CD4-positive, alpha-beta T cell treated with Interleukin-17A for 4 hours (primary cell): ENCODE measurements at places on chromosomes 7 and 10.

DNA sequence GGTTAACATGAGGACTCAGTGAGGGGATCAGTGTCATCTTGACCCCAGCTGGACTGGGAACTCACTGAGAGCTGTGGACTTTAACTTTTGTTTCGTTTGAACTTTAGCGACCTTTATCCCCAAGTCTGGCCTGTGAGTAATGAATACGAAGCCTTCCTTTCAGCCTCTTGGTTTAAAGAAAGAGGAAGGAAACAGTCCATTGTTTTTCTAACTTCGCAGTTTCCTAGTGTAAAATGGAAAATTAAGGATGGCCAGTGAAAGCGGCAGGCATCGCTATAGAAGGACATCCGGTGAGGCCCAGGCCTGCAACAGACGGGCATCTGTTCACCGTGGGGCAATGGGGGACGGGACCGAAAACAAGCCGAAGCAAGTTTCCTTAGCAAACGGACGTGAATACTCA is 44.1 kb upstream of the ADO start:
- no peak for DNase-seq

DNA sequence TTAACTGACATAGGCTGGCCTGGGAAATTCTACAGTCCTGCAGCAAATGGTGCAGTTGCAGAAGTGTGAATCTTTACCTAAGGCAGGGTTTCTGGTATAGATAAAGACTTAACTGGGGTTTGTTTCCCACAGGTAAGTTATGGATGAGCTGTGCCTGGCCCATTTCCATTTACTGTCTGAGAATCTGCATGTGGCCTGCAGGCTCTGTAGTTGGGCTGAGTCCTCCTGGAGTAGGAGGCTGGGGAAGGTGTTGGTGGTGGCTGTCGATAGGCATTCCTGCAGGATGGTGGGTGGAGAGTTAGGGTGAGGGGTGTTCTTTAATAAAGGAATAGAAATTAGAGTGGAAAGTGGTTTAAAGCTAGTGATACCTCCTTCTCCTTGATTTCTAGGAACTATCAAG is 193.5 kb downstream of the AUTS2 start:
- DNase-seq, result no peak

DNA sequence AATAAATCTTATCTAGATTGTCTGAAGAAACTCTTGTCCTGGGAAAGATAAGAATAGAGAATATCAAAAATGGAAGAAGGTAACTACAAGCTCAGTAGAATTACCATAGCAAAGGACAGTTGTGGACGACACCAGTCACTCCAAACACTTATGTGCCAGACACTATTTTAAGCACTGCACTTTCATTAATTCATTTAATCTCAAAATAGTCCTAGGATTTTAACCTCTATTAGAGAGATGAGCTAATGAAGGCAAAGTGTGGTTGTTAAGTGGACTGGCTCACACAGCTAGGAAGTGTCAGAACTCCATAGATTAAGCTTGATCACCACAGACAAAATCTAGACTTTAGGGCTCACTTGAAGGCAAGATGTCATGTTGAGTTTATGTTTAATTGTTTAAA is 168.9 kb downstream of the CDC14C start:
- no peak for DNase-seq

- DNase-seq, result no peak
Observed at GRCh38 chr10:32941357-32941756, 16.7 kb downstream of the ITGB1 start.

GRCh38 chr7:101211501-101211900 is 5.9 kb downstream of the PLOD3 start:
- no peak for DNase-seq

DNA sequence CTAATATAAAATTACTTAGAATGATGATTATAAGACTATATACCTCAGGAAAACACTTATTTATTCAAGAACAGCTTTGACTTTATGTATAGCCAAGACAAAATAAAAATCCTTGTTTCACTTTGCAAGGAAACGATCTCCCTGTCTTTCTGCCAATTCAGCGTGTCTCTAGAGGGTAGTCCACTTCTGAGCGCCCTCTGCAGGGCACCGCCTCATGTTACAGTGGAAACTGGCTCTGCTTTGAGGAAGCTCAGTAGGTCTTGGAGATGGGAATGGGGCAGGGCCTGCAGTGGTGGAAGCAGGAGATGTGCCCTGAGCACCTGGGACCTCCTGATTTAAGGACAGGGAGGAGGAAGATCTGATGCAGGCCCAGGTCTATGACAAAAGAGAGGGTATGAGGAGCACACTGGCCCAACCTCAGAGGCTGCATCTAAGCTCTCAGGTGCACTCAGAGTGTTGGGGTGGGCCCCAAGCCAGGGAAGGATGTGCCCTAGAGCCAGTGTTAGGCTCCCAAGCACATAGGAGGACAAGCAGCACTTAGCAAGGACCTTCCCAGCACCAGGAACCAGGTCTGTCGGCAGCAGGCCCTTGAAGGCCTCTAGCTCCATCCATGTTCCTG is 481.0 kb downstream of the TNS3 start:
- DNase-seq, result no peak

DNA sequence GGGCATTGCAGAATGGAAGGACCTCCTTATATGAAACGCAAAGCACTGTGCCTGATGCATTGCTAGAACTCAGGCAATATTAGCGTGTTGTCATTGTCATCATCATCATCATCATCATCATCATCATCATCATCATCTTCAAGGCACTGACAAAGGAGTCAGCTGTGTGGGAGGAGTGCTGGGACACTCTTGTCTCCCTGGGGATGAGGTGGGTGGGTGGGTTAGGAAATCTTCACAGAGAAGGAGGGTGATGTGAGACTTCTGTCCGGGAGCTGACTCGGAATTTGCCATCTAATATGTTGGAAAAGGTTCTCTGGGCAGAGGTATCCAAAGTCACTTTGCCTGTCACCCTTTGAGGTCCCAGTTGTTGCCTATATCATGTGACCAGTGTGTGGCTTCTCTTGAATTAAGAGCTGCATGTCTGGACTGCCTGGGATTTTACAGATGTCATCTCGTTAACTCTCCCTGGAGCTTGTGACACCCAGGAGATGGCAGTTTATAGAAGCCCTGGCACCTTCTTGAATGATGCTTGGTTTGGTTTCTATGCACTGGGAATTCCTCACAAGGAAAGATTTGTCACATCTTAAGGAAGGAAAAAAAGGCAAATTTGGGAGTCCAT is 7.1 kb downstream of the HTRA1 start:
- no peak for DNase-seq

- DNase-seq, result no peak
Observed at GRCh38 chr10:102450124-102450373, 1.3 kb downstream of the C10orf95 start.

GRCh38 chr7:36865019-36865418 is 140.7 kb upstream of the AOAH start:
- no peak for DNase-seq

GRCh38 chr10:6756716-6757115 is 176.6 kb upstream of the PRKCQ start:
- no peak for DNase-seq

DNA sequence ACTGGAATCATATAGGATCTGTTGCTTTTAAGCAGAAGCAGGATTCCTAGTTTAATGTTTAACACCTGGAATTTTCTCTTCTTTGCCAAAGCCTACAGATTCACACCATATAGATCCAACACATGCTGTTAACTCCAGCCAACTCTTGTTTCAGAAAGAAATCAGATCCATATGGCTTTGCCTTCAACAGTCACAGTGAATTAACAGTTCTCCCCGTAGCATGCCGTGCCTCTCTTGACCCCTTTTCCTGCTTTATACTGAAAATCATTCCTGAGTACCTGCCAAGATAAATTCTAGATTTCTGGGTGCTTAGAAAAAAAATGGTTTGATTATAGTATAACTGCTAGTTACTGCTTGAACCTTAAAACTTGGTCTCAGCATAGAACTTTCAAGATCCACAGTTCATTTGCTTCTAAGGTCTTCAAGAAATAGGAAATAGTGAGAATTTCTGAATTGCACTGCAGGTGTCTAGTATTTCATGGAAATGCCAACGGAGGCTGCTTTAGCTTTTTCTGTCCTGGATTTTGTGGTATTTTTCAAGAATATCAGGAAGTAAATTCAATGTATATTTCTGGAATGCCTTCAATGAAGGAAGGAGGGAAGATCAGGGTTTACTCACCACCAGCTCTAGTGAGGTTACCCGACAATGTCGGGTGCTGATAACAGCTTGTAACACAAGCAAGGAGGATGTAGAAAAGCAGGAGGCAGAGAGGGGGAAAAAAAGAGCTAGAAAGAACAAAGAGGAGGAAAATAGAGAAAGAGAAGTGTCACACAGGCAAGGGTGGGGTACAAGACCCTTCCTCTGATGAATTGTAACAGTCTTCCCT is 6.6 kb downstream of the AASS start:
- no peak for DNase-seq

DNA sequence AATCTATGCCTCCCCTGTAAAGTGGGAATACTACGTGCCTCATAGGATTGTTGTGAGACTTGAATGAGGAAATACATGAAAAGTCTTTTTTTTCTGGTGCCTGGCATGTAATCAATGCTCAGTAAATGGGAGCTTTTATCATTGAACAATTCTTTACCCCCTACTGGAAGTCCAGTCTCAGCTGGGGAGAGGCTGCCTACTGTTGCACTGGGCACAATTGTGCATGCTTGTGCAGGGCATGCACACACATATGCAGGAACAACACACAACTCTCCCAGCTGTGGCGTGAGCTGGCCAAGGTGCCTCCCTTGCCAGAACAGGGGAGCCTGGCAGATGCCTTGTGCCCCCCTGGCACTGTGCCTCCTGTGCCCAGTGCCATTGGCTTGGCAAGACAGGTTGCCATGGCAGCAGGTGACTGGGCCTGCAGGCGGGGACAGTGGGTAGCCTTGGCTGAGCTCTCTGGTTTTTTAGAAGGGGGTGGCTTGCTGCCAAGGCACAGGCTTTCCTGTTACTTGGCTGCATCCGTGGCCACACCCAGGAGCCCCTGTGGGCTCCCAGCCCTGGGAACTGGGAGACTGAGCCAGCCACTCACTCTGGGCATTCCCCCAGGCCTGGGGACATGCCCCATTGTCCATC is 16.1 kb upstream of the PALD1 start:
- DNase-seq, result no peak

DNA sequence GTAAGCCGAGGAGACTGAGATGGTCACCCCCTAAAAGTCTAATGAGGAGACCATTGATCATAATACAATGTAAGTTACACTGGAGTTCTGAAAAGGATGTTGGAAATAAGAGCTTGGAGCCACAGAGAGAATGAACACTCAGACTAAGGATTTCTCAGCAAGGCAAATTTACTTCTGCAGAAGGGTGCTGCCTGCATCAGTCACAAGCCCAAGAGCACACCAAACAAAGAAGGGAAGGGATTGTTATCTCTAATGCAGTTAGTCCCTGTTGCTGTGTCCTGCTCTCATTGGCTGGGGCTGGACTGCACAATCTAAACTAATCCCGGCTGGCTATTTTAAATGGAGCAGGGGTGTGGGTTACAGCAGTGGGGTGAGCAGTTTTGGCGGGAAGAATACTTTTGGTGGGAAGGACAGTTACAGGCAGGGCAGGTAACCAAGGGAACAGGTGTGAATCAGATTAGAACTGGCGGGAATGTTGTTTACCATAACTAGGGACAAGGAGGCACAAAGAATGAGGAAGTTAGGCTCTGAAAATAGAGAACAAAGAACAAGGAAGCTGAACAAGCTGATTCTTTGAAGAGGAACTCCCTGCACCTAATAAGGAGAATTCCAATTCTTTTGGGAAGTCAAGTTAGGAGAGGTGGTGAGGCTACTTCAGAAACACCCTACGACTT is 30.3 kb upstream of the TRIM24 start:
- no peak for DNase-seq

- DNase-seq, result peak; percentile 28
Observed at GRCh38 chr7:43572516-43573049, 10.3 kb upstream of the STK17A start.
